LHCN-M2 (cell line): ENCODE measurements at places on chromosomes 3 and 15. TPM values are rescaled to one million over a fixed set of nuclear protein-coding genes. Genes with fewer than 3 reads are reported as not detected.
A peak's percentile ranks its signal among the peaks of the same experiment; 100 is the strongest.

C3orf52 gene
- total RNA-seq = 6.2 and 6.7 TPM in 2 replicates

DNA sequence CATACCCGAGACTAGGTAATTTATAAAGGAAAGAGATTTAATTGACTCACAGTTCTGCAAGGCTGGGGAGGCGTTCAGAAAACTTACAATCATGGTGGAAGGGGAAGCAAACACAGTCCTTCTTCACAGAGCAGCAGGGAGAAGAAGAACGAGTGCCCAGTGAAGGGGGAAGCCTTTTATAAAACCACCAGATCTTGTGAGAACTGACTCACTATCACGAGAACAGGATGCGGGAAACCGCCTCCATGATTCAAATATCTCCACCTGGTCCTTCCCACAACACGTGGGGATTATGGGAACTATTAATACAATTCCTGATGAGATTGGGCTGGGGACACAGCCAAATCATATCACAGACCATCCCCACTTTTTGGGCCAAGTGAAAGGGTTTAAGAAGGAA, 58.8 kb upstream of the CTXND1 start:
- peak; percentile 18 for DNase-seq

DNA sequence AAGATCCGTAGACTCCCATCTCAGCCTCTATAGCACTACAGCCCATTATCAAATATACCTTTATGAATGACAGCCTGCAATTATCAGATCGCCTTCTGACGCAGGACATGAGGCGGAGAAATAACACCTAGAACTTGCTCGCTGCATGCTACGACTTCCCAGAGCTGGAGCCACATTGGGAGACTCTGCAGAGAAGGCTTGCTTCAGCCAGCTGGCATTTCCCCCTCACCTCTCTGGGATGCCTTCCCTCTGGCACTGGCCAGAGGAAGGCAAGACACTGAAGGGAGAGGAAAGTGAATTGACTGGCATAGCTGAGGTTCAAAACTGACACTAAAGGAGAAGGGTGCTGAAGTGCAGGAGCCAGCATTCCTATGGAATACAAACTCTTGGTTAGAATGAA, 131.7 kb downstream of the GABRB3 start:
- DNase-seq = no peak

GRCh38 chr3:46456118-46456517, 8.6 kb downstream of the LTF start:
- no peak for DNase-seq

DNA sequence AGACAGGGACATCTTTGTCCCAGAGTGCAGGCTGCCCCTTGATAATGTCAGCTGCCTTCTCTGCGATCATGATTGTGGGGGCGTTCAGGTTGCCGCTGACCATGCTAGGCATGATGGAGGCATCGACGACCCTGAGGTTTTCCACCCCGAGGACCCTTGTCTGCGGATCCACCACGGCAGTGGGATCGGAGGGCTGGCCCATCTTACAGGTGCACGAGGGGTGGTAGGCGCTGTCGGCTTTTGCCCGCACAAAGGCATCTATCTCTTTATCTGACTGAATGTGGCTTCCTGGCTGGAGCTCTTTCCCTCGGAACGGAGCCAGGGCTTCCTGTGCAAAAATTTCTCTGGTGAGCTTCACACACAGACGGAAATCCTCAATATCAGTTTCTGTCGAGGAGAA, 28.4 kb downstream of the CHDH start:
- no peak for DNase-seq

DNA sequence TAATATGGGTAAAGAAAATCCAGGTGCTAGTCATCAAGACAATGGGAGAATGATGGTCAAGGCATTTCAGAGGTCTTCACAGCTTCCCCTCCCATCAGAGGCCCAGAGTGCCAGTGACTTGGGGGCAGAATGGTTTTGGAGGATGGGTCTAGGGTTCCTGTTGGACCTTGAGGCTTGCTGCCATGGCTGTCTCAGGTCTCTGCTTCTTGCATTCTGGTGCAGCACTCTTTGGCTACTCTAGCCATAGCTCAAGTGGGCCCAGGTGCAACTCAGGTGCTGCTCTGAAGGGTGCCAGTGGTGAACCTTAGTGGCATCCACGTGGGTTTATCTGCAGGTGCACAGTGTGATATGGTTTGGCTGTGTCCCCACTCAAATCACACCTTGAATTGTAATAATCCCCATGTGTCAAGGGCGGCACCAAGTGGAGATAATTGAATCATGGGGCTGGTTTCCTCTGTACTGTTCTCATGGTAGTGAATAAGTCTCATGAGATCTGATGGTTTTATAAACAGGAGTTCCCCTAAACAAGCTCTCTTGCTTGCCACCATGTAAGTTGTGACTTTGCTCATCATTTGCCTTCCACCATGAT, 48.5 kb upstream of the PEX5L start:
- DNase-seq = no peak
